Activated T-cell treated with anti-CD3 and anti-CD28 coated beads, Interleukin-2, amount 50 U/mL, for 48 hours (primary cell): ENCODE measurements at places on chromosomes 13 and 19.

GRCh38 chr19:958967-959855 lies 24.9 kb upstream of the WDR18 start:
- peak; percentile 68 for DNase-seq

GRCh38 chr13:74796157-74796556 lies 662.0 kb upstream of the KLF12 start:
- DNase-seq: no peak

DNA sequence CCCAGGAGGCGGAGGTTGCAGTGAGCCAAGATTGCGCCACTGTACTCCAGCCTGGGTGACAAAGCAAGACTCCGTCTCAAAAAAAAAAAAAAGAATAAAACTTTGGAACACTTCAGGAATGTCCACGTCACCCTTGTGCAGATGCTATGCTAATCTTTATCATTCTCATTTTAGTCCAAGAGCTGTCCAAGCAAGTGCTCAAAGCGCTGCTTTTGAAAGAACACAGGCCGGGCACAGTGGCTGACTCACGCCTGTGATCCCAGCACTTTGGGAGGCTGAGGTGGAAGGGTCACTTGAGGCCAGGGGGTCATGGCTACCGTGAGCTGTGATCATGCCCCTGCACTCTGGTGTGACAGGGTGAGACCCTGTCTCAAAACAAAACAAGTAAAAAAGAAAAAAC lies 11.1 kb upstream of the UQCR11 start:
- DNase-seq: no peak

DNA sequence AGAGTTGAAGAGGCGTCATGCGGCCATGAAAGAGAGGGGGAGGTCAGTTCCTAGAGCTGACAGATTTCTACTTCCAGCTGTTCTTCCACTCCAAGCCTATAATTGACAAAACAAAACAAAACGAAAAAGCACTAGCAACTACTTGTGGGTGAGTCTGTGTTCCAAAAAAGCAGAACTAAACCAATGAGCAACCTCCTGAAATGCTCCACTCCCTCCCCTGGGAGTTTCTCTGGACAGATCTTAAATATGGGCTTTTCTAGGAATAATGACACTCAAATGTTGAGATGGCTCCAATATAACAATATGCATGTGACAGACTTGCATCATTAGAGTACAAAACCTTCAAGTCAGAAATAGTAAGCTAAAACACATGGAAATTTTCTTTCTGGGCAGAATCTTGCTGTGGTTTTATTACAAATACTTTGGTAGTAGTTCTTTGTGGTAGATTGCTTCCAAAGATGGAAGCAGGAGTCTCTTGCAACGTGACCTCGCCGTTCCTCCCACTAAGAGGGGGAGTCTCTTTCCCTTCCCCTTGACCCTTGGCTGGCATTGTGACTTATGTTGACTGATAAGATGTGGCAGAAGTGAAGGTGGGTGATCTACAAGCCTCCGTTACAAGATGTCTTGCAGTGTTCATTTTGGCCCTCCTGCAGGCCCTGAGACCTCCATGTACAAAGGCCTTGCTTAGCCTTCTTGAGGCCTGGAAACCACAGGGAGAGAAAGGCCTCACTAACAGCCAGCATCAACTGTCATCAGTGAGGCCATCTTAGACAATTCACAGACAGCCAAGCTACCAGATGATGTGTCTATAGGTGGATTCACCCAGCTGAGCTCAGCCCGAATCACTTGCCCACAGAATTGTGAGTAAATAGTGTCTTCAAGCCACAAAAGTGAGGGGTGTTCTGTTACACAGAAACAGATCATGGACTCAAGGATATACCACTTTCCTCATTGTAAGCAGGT lies 173.1 kb upstream of the RFC3 start:
- DNase-seq: peak; percentile 23

DNA sequence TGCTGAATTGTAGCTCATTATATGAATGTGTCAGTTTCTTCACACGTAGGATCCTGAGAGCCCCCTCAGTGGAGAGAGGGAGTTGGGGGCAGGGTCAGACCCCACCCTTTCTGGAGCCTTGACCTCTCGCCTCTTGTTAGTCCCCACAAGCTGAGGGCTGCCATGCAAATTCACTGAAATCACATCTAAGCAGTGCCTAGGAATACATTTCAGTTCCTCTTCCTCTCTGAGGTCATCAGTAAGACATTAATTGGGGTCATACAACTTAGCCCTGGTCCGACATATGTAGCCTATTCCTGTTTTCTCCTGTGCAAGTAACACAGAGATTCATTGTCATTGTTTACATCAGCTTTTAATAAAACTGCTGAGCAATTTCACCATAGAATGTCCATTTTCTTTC lies 30.0 kb downstream of the MYO9B start:
- DNase-seq: no peak

DNA sequence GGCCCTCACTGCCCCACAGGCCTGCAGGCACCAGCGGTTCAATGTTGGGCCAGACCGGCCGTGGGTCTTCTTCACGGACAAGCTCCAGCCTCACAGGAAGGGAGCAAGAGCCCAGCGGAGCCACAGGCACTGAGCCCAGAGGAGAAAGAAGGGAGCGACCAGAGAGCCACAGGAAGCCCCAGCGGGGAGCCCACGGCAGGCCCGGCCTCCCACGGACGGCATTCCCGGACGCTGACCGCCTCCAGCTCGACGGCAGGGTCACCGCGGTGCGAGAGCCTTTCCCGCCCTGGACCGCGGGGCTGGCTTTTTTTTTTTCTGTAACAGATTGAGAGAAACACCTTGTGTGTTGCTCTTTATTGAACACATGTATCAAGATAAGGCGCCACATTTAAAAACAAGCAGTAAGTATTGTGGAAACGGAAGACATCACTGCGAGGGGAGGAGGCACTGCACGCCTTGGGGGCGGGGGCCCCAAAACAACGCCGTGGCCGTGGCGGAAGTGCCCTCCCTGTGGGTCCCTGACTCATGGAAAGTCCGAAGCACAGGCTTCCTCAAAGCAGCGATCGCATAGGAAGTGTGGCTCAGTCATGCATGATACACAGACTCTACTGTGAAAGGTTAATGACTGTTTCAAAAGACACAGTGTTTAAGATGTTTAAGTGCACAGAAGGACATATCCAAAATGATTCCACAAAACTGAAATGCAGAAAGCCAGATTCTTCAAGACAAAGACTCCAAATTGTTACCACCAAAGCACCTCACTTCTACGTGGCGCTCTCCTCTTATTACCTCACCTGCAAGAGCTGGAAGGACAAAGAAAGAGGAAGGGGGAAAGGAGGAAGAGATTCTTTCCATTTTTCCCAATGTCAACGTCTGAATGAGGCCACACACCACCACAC lies 3.5 kb downstream of the RASA3 start:
- DNase-seq: peak; percentile 91

DNA sequence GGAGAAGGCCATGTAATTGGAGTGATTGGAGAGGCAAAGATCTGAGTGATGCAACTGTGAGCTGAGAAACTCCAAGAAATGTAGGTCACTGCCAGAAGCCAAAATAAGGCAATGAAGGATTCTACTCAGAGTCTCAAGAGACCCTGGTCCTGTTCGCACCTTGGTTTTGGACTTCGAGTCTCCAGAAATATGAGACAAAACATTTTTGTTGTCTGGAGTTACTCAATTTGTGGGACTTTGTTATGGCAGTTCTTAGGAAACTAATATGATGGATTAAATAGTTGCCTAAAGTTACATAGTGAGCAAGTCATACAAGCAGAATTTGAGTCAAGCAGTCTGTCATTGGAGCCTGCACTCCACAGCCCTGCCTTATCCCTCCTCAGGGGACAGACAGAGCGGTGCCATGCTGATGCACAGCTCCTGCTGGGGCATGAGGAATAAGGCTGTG lies 104.2 kb downstream of the ITGBL1 start:
- DNase-seq: no peak

- DNase-seq: no peak
Observed at GRCh38 chr13:21762512-21762911, 91.6 kb downstream of the FGF9 start.

- no peak for DNase-seq
Observed at GRCh38 chr19:38939957-38940356, 9.2 kb downstream of the MRPS12 start.

GRCh38 chr13:74230984-74231501 lies 96.8 kb upstream of the KLF12 start:
- no peak for DNase-seq

DNA sequence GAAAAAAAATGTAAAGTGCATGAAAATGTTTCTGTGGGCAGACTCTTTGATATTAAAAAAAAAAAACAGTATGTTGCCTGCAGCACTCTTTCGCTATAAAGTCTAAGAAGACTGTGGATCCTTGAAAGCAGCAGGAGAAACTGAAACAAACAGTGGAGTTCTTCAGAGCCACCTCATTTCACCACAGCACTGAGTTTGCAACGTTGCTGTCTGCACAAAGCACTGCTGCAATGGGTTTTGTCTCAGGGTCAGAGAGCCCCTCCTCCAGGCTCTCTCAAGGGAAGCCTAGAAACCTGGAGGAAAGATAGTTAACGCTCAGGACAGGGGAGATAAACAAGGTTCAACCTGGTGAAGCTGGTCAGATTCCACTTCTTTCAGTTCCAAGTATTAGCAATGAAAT lies 248.7 kb downstream of the EFNB2 start:
- DNase-seq: no peak

DNA sequence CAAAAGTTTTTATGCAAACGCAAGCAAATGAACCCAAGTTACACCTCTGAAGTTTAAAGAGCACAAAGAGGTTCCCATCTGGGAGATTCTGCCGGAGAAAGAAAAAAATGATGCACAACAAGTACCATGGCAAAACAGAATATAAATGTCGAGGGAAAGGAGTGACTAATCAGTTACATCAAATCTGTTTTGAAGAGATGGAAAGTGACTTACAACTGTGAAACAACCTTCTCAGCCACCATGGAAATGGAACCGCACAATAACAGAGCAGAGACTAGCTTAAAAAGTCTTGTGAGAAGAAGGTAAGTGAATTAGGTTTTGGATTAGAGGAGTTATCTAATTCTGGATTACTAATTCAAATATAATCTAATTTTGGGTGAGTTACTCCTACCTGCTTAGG lies 2.4 kb downstream of the HSPH1 start:
- no peak for DNase-seq

GRCh38 chr13:106852436-106852835 lies 284.5 kb upstream of the ARGLU1 start:
- DNase-seq: no peak

GRCh38 chr19:11401808-11402543 lies 17.1 kb downstream of the RGL3 start:
- no peak for DNase-seq

DNA sequence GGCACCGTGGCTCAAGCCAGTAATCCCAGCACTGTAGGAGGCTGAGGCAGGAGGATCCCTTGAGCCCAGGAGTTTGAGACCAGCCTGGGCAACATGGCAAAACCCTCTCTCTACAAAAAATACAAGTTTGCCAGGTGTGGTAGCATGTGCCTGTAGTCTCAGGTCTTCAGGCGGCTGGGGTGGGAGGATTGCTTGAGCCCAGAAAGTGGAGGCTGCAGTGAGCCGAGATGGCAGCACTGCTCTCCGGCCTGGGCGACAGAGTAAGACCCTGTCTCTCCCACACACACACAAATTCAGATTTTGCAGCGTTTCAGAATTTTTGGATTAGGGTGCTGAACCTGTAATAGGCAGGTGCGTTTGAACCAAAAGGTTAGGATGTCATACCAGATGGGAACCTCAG lies 2.2 kb downstream of the RPS11 start:
- peak; percentile 35 for DNase-seq

- no peak for DNase-seq
Observed at GRCh38 chr19:4350726-4351125, 7.4 kb downstream of the MPND start.

DNA sequence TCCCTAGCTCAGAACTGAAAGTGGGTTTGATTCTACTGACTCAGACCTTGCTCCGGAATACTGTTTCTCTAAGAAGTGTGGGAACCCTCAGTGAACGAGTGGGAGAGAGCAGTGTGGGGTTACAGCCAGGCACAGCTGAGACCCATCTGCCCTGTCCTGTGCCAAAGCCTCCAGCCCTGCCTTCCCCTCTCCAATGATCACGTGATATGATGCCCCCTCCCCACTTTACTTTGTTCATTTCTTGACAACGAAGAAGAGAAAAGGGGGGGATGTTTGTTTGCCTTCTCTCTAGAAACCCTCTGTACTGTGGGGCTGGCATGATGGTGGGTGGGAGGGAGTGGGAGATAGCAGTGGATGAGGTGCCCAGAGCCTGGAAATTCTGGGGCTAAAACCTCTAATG lies 96.0 kb downstream of the RNASEH2B start:
- no peak for DNase-seq

DNA sequence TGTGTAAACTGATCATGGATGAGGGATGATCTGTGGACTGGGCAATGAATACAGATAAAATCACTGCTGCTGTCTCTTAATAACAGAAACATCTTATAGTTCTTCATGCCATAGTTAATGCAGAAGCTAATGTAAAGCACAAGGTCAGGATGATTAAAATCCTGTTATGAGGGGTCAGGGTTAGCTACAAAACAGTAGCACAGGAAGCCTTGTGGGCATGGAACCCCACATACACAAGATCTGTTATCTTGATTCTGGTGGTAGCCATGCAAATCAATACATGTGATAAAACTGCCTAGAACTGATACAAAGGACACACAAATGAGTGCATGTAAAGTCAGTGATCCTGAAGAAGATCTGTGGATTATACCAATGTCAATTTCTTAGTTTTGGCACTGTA lies 96.4 kb downstream of the KLF12 start:
- DNase-seq: no peak

DNA sequence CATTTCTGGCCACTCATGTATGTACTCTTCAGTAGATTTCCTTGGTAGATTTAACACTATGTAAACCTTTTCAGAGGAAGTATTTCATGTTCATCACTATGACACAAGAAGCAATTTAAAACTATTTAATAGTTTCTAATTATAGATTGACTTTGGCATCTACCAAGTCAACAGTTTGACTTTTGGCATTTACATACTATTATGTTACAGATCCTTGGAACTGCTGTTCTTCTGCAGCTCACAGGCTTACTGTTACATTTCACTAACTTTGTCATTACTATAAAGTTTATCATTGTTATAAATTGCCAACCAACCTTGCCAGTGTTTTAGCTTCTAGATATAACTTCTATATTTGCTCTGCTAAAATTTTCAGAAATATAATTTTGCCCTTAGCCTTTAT lies 18.7 kb downstream of the SUPT20H start:
- no peak for DNase-seq

- DNase-seq: no peak
Observed at GRCh38 chr19:44744871-44745332, 3.6 kb upstream of the BCL3 start.

- no peak for DNase-seq
Observed at GRCh38 chr13:24022568-24022967, 125.3 kb upstream of the C1QTNF9B start.

GRCh38 chr19:4581666-4582553 lies 22.4 kb upstream of the SEMA6B start:
- DNase-seq: no peak
